ENCODE measurements at places on chromosomes 1 and 21.

- DNase-seq: no peak
Measured at GRCh38 chr1:11434501-11434900, 44.5 kb upstream of the DISP3 start.

GRCh38 chr1:203663294-203663693 is 36.7 kb downstream of the ATP2B4 start:
- DNase-seq: peak; percentile 54

DNA sequence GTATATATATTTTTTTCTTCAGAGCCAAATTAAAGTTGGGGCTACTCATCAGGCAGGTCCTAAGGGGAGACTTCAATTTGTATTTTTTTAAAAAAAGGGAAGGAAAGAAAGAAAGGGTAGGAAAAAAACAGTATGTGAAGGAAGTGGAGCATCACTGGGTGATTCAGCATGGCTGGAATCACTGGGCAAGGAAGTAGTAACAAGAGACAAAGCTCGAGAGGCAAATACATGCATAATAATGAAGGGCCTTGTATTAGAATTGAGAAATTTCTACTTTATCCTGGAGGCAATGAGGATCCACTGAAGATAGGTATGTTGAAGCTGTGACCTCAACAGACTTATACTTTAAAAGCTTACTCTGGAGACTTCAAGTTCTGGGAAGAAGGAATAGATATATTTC is 184.4 kb downstream of the COQ8A start:
- no peak for DNase-seq

DNA sequence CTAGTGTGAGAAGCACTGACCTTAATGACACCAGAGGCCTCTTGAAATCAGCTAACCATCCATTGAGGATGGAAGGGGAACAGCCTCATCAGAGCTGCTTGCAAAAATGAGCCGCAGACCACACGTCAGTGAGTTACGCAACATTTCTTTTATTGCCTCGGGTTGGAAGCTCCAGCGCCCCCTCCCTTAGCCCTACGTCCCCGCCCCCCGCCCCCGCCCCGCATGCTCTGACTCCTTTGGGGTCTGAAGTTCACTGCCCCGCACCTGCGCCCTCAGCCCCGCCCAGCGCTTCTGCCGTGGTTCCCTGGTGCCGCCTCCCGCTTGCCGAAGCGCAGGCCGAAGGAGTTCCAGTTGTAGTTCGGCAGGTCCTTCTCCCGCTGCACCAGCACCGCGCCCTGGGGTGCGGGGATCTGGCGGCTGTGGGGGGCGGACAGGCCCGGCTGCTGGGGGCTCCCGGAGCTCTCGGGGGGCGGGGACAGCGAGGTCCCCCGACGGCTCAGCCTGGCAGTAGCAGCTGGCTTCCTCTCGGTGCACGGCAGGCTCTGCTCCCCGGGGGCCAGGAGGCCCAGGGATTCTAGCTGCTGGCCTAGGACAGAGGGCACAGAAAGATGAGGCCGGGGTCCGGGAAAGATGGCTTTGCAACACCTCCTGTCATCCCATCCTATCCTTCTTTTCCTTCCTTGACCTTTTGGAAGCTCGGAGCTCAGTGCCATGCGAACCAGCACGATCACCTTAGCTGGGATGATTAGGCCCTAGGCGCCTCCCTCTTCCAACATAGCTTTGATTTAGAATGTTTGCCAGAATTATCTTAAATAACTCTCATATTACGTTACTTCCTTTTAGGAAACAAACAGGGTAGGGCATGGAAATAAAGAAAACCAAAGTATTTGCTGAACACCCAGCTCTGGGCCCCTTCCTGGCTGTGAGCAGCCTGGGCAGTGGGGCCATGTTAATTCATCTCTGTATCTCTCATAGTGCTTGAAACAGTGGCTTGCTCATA is 5.8 kb downstream of the KISS1 start:
- peak; percentile 68 for DNase-seq

DNA sequence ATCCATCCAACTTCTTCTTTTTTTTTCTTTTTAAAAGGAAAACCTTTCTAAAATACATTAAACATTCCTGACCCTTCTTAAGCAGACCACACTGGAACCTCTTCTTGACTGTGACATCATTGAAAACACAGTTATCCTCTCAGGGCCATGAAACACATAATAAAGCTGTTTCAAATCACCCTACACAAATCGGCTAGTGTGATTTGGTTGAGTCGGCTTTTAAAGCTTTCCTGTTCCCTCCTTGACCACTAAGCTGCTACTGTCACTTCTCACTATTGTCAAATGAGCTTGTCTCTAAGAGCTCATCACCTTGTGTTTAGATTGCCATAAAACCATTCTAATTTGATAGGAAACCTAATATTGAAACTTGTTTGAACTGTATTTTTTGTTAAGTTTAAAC is 5.9 kb downstream of the USP24 start:
- DNase-seq: no peak

GRCh38 chr1:97680894-97681293 is 239.9 kb downstream of the DPYD start:
- DNase-seq: no peak

GRCh38 chr1:55050283-55050682 is 10.9 kb downstream of the PCSK9 start:
- DNase-seq: no peak

DNA sequence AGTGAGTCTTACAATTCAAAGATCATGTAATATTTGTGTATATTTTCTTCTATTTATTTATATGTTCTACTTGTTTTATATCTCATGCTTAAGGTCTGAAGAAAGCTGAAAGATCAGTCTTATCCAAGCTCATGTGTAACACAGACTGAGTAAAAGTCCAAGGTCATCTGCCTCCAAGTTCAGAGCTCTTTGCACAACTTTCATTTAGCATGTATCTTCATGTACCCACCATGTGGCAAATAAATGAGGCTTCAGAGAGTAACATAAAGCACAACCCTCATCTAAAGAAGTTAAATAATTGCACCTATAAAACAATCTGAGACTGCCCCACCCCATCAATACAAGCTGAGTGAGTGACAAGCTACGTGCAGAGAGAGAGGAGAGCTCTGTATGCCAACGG is 38.5 kb upstream of the PRDX6 start:
- no peak for DNase-seq

- no peak for DNase-seq
Measured at GRCh38 chr1:204936765-204937164, 66.1 kb downstream of the NFASC start.

- DNase-seq: no peak
Measured at GRCh38 chr1:228279722-228280105, 71.9 kb downstream of the OBSCN start.

DNA sequence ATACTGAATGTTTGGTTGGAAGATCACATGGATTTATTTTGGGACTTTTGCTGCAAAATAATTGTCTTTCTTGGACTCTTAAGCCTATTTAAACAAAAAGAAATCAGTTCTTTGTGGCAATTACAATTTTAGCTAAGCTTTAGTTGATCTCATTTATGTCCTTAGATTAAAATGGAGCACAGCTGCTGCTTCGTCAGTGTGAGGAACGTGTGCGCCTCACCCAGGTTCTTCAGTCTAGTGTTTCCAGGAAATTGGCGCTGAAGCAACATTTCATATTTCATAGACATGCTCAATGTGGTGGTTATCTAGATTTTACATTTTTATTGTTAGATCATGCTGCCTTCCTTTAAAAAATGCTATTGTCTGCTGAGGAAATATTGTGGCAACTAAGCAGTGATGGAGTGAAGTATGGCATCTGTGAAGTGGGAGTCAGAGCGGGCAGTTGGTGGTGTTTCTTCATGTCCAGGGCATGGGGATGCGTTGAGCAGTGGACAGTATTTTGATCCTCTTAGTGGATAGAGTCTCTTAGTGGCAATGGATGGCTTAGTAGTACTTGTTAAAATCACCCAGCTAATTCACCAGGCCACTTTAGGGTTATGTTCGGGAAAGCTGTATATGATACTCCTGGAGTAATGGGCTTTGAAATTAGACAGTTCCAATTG is 5.6 kb downstream of the DDI2 start:
- DNase-seq: no peak

DNA sequence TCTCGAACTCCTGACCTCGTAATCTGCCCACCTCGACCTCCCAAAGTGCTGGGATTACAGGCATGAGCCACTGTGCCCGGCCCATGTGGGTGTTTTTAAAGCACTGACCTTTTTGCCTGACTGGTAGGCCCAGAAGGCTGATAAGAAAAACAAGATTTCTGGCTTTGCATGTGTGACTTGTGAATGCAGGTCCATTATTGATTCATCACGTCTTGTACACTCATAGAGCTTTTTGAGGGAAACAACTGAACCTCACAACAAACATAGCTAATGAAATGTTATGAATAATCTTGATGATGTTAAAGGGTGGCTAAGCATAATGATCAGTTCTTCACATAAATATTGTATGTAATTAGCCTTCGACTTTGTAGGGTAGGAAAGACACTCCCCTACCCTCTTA is 140.9 kb upstream of the UBE2U start:
- no peak for DNase-seq

GRCh38 chr21:24881506-24881905 is 725.8 kb downstream of the MRPL39 start:
- DNase-seq: no peak

- DNase-seq: peak; percentile 36
Measured at GRCh38 chr1:83931658-83932253, 67.2 kb downstream of the TTLL7 start.

DNA sequence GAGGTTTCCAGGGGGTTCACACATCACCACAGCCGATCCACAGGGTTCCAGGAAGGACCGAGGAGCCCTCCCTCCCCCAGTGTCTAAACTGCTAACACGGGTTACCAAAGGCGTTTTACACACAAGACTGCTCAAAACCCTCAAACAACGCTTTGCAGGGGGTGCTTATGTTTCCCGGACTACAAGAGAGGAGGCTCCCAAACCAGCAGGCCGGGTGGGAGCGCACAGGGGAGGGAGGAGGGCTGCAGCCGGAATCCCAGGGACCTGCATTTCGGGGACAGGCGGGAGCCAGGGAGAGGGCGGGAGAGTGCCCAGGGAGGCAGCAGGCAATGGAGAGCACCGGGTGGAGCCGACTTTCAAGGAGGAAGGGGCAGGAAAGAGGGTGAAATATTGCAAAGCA is 50.8 kb downstream of the ACBD3 start:
- no peak for DNase-seq

DNA sequence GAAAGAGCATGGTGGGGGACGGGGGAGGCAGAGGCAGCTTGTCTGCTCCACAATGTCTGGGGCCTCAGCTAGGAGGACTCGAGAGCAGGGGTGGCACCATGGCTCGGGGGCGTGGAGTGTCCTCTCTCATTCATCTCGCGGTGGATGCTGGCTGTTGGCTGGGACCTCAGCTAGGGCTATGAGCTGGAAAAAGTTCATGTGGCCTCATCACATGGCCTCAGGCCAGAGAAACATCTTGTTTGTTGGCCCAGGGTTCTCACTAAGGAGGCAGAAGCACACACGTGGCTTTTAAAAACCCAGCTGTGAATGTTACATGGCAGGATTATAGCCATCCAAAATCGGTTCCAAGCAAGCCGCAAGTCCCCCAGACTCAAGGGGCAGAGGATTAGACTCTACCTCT is 6.2 kb upstream of the CENPS start:
- no peak for DNase-seq

GRCh38 chr21:26070822-26071425 is 99.6 kb downstream of the APP start:
- no peak for DNase-seq

DNA sequence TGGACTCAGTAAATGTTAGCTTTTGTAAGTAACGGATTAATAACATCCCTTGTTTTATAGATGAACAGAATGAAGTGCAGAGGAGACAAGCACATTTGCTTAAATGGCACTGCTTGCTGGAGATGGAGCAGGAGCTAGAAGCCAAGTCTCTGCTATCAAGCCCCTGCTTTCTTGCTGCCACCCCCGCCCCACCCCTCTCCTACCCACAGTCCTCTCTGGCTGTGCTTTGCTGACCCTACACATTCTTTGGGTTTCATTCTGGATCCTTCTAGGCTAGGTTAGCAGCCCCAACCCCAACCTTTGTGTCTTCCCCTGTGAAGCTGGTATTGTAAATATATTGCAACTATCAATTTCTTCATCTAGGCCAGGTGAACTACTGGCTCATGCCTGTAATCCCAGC is 77.5 kb upstream of the CAPZB start:
- no peak for DNase-seq

DNA sequence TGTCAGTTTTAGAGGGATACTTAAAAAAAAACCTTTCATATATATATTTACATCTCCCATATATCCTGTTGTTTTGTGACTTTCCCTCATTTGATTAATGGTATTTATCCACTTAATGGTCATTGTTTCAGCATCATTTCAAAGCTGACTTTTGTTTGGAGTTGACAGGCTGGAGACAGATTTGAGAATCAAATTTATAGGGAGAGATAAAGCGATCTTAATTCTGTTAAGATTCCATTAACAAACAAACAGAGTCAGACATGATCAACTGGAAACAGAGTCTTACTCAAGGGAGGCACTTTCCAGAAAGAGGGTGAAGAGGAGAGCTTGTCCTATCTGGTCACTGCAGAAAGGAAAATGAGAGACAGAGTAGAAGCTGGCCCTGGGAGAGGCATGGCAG is 283.4 kb downstream of the TTLL7 start:
- DNase-seq: no peak

- DNase-seq: no peak
Measured at GRCh38 chr1:83130886-83131691, 867.8 kb downstream of the TTLL7 start.

DNA sequence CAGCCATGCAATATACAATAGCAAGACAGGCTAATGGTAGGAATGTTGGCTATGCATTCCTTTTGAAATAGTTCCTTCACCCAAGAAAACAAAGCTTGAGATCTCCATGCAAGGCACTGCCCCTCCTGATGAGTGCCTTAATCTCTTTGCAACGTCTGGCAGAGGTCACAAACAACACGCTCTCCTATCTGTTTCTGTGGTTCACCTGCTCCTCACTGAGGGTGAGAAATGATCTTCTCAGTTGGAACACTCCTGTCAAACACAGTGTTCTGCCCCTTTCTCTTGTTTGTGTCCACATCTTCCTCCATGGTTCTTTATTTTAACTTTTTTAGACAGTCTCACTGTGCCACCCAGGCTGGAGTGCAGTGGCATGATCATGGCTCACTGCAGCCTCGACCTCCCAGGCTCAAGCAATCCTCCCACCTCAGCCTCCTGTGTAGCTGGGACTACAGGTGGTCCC is 21.2 kb upstream of the XPR1 start:
- DNase-seq: no peak

GRCh38 chr1:208203848-208204609 is 40.2 kb downstream of the PLXNA2 start:
- DNase-seq: no peak

DNA sequence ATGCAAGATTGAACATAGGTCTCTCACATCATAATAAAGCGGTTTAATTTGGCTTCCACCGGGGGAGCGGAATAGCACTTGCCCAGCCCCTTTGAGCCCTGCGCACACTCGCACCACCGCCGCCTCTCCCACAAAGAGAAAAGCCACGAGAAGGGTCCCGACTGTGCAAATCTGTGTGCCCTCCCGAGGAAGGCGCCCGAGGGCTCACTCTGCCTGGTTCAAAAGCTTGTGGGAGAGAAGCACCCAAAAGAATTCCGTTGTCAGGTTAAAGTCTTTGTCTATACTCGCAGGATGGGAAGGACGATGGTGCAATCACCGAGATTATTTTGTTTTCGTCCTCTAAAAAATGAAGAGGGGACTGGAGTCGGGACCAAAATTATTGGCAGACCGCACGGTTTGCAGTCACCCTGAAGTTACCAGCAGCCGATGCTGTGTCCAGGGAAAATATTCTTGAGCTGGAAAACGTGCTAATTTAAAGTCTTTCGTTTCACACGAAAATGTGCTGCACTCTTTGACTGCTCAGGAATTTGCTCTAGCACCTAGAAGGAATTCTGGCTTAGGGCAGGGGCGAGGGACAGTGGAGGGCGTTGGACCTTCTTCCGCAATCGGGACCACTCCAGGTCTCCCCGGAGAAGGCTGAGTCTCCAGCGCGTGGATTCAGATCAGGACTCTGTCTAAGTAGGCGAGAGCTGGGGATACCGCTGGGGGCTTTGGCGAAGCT is 6.6 kb upstream of the SIM2 start:
- DNase-seq: no peak
